ENCODE measurements at places on chromosomes 1 and 21.

- DNase-seq, result no peak
Observed at GRCh38 chr1:163821679-163822078, 499.9 kb downstream of the NUF2 start.

GRCh38 chr1:19009882-19010321 lies 53.4 kb upstream of the IFFO2 start:
- no peak for DNase-seq

DNA sequence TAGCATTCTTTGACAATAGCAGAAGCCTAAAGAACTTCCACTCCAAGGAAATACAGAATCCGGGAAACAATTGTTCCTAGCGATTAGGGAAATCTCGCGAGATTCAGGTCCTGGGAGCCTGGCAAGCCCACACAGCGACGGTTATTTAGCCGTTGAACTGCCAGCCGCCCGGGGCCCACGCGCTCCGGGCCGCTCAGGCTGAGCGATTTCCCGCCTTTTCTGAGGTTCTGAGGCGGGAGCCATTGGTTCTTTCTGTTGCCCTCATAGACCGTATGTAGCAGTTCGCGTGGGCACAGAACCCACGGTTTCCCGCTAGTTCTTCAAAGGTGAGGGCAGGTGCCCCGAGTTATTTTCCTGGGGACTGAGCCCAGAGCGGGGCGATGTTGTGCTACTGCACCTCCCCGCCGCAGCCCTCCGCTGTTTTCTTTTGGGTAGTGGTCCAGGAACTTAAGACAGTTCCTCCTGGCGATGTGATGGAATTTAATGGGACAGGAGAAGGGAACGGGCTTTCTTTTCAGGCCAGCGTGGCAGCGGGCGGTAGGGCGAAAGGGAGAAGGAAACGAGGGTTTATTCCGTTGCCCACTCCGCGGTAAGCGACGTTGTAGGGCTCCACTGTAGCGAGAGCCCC lies at the start of gene SYCP1:
SYCP1 (plus strand) TSS at position 171 of the 628 bp plus-strand sequence. CDS start 602 bp downstream, outside the sequence.
- DNase-seq, result no peak

- DNase-seq, result no peak
Observed at GRCh38 chr1:13725714-13726175, 25.8 kb downstream of the PRDM2 start.

DNA sequence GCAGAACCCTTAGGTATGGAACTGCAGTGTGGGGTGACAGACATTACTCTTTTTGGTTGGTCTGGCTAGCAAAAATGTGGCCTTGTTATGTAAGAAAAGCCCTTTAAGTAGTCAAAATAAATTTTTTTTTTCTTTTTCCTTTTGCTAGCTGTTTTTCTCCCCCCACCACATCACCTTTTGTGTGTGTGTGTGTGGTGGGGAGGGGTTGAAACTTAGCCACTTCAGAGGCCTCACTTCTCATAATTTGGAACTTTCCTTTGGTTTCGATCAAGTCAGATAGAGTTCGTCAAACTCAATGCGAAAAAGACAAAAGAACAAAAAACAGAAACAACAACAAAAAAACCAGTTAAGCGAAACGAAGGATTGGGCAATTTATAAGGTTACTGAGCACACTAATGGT lies 1.9 kb upstream of the PRMT2 start:
- DNase-seq, result no peak

DNA sequence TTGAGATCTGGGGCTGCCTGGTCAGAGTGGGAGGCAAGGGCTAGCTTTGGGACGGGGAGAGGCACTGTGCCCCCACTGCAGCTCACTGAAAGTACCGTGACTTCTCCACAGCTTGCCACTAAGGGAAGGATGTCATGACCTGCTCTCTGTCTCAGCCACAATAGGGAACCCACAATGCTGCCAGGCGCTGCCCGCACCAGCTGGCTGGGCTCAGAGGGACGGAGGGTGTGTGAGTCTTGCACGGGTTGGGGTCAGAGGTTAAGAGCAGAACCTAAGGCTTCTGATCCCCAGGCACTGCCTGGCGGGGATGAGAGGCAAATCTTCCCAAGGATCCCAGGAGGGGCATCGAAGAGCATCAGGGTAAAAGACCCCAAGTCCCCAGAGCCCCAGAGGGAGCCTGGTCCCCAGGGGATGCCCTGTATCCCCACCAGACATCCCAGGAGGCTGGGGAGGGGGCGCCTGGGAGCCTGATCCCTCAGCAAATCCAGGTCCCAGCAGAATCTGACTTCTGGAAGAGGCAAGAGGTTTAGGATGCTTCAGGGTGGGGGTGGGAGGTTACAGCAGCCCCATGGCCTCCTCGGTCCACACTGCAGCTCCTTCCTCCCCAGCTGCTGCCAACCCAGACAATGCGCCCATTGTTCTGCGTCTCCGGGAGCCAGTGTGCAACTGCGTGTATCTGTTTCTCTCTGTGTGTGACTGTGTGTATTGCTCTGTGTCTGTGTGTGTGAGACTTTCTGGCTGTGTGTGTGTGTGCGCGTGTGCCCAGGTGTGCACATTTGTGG lies 2.0 kb upstream of the MARCKSL1 start:
- DNase-seq, result no peak
